ENCODE measurements at places on chromosomes 3 and 15.

- DNase-seq = no peak
Measured at GRCh38 chr3:113981803-113982202, 34.0 kb downstream of the ZDHHC23 start.

DNA sequence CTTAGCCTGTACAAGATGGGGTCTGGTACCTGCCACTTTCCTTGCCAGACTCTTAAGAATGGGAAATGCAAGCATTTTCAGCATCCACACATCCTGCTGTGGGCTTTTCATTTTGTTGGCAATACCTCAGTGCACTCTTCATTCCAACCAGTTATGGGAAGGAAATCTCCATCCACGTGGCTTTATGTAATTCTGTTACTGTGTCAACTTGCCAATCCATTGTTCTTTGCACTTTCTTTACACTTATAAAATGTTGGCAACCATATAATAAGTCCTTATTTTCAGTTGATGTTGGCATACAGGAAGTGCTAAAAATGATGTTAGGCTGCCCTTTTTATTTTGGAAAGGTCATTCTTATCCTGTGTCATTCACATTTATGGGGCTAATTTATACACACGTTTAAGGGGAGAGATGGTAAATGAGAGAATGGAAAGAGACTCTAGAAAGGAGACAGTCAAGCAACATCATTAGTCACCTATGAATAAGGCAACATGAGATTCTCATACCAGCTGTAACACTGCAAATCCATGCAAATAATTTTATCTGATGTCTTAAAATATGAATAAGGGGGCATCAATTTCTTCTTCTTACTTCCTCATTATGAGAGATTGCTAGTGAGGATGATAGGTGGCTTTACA lies 238.7 kb downstream of the CHST2 start:
- no peak for DNase-seq

GRCh38 chr3:46477145-46477544 lies 12.4 kb upstream of the LTF start:
- DNase-seq = no peak

DNA sequence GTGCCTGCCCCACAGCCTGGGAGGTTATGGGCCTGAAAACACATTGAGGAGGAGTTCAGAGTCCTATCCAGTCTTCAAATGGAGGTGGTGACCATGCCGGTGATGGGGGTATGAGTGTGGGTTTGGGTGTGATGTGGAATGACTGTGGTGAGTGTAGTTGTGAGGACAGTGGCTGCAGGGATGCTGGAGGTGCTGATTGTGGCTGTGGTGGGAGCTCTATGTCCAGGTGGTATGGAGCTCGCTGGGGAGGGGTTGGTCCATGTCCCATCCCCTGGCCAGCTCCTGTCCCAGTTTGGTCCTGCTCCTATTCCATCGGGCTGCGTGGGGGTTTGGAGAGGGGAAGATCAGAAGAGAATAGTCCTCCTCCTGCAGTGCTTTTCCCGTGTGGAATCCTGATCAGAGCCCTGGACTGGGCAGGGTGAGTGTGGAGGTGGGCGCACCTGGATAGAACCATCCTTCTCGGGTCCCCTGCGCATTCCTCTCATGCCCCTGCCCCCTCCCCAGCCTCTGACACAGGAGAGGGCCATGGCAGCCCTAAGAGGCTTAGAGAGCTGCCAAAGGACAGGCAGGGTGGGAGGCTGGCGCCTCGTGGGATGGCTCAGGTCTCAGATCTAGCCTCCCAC lies 23.0 kb upstream of the GOLGA6C start:
- DNase-seq = peak; percentile 1

DNA sequence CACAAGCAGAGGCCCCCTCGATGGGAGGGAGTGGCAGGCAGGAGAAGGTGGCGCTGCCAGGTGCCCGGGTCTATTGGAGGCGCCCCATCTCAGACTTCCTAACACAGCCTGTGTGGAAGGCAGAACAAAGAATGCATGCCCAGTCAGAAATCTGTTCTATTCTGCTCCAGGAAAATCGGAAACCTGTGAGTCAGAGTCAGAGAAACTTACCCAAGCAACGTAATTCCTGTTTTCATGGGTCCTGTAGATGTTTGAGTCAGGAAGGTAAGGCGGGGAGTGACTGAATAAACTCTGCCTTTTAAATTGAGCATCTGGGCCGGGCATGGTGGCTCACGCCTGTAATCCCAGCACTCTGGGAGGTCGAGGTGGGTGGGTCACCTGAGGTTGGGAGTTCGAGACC lies 13.7 kb downstream of the MAP6D1 start:
- no peak for DNase-seq

GRCh38 chr3:52069855-52070254 lies 13.5 kb upstream of the DUSP7 start:
- no peak for DNase-seq

DNA sequence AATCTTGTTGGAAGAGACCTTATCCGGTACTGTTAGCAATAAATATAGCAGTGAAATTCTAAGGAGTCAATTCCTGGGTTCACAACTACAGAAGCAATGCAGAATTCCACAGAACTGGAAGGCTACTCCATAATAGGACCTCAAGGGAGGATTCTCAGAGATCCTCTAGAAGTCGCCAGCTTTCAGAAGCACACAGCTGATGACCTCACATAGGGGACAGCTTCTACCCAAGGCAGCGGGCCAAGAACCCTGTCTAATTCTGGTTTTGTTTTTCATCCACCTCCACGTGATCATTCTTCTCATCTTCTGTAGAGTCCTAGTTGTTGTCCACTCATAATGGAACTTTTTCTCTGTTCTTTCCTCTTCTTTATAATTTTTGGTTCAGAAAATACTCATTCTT lies 99.4 kb downstream of the ERC2 start:
- no peak for DNase-seq

GRCh38 chr15:77527164-77527778 lies 105.4 kb downstream of the LINGO1 start:
- DNase-seq = no peak

- no peak for DNase-seq
Measured at GRCh38 chr3:126051741-126052140, 32.2 kb downstream of the SLC41A3 start.

DNA sequence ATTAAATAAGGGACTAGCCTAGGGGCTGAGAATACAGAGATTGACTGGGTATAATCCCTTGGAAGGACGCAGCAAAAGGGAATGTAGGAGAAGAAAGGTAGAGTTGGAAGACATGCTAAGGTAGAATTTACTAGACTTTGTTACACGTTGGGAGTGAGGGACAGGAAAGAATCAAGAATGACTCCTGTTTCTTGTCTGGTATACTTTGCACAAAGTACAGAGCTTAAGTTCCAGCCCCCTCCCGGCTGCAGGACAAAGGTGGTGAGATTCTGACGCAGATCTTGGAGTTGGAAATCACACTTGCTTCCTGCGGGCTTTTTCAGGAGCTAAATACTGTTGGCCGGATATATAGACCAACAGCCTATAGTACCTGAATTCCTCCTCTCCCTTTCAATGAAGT lies 895 bp downstream of the HYKK start:
- no peak for DNase-seq

DNA sequence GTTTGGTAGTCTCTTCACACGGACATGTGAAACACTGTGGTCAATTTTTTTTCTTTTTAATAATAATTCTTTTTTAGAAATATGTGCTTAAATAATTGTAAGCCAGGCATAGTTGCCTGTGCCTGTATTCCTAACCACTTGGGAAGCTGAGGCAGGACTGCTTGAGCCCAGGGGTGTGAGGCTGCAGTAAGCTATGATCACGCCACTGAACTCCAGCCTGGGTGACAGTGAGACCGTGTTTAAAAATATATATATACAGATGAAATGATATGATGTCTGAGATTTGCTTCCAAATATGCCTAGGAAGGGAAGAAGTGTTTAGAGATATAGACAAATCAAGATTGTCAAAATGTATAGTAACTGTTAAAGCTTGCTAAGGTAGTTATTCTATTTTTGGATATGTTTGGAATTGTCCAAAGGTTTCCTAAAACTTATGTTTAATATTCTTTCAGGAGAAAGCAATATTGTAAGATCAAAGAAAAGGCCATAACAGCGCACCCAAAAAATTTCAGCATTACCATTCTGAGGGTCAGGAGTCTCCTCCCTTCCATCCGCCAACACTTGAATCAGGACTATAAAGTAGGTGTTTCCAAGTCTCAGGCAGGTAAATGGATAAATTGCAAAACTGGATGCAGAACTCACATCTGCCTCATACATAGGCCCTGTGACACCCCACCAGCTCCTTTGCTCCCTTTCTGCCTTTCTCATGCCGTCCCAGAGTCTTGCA lies 532 bp upstream of the SELENOT start:
- no peak for DNase-seq

DNA sequence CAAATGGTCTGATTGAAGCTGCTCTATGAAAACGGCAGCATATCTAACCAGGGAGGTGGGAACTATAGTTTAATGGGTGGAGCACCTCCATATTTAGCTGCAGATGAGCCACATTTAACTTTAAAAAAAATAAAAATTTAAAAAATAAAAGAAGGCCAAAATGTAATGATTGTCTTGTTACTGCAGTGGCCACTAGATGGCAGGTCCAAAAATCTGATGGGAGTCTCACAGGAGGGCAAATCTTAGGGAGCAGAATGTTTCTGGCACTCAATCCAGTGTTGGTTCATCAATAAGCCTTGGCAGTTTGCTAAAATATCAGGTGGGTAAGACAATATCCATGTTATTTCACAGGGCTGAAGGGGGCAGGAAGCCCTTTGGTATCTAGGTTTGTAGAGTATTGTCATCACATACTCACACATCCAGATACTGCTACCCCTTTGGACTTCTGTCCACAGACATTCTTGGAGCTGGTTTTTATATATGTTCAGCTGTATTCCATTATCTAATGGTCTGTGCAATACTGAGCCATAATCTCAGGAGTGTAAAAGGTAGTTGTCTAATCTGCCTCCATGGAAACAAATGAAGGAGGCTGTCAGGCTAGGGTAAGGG lies 233.3 kb downstream of the TIGIT start:
- no peak for DNase-seq

DNA sequence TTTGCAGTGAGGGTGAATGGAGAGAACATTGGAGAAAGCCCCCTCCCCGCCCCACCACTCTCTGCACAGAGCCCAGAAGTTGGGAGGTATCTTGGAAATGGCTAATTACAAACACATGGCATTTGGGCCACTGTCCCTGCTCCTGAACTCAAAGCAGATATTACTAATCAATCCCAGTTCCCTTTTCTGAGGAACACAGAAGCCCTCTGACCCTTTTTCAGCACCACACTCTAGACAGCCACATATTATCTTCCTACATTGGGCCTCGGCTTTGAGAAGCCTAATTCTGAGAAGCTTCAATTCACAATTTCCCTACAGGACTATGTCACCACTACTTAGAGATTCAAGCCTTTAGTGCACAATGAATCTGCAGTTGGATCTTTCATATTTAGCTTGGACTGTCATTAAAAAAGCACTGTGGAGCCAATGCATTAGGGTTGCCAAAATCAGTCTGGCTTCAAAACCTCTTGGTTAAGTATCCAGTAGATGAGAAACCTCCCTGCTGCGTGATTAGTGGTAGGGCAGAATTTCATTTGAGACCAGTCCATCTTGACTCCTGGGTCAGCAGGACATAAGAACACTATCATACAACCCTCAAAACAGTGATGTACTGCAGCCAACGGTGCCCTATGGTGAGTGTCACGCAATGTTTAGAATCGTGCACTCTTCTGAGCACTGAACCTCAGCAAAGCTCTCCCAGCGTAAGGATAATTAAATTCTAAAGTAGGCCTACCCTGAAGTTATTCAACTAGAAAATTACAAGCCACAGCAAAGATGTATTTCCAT lies 26.1 kb downstream of the MGLL start:
- DNase-seq = no peak

GRCh38 chr15:83720468-83720867 lies 66.5 kb downstream of the ADAMTSL3 start:
- DNase-seq = no peak

DNA sequence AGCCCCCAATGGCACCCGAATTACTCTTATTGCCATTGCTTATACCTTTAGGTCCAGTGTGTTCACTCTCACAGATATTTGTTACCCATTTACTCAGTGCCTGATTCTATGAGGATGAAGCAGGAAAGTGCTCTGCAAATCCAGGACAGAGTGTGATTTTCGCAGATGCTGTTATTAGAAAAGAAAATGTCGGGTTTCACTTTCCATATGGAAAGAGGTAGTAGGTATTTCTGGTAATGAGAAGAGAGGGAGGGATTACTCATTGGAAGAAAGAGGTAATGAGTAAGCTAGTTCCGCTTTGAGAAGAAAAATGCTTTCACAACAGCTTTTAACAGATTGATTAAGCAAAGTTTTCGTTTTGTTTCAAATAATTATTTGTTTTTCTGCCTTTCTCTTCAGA lies 336.3 kb upstream of the CFAP20DC start:
- DNase-seq = peak; percentile 41

- peak; percentile 18 for DNase-seq
Measured at GRCh38 chr15:42490291-42490670, 660 bp downstream of the ZNF106 start.

GRCh38 chr15:100598655-100599054 lies 3.3 kb downstream of the LINS1 start:
- DNase-seq = no peak

- no peak for DNase-seq
Measured at GRCh38 chr3:85977615-85978338, 1013.2 kb downstream of the VGLL3 start.

DNA sequence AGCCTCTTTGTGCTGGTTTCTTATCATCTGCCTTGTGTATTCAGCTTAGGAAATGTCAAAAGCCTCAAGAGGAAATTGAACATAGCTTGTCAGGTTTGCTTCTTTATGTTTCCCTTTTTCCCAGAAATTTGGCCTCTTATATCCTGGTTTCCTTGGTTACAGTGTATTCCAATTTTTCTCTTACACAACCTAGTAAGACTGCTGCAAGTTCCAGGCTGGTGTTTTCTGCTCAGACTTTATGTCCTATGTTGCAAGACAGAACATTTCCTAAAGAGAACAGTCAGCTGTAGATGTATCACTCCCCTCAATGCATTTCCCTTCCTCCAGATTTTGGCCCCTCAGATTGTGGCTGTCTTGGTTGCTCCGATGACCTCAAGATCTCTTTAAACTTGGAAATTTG lies 102.5 kb downstream of the SH3GL3 start:
- DNase-seq = no peak

GRCh38 chr3:104956620-104957345 lies 409.9 kb upstream of the ALCAM start:
- DNase-seq = no peak

DNA sequence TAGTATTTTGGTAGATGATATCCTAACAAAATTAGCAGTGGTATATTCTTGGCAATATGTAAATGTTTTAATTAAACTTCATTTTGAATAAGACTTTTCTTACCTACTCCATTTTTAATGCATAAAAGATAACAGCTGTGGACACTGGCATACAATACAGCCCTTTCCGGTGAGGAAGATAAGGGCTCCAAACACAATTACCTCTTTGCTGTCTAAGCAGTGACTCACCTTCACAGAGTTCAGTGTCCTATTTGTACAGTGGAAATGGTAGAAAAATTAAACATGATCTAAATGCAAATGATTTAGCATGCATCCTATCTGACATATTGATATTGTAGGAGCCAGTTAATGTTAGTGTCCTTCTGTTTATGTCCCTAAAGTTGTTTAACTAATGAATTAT lies 969.4 kb downstream of the PLOD2 start:
- no peak for DNase-seq

Data from GM12891 (cell line).